ENCODE measurements at places on chromosomes 2 and 18. TPM values are rescaled to one million over a fixed set of nuclear protein-coding genes. Genes with fewer than 3 reads are reported as not detected.

Gene SLC38A11
- total RNA-seq, result not detected

Gene IMPACT
- total RNA-seq, result 66.5 TPM

Gene CPO
- not detected for total RNA-seq

DNA sequence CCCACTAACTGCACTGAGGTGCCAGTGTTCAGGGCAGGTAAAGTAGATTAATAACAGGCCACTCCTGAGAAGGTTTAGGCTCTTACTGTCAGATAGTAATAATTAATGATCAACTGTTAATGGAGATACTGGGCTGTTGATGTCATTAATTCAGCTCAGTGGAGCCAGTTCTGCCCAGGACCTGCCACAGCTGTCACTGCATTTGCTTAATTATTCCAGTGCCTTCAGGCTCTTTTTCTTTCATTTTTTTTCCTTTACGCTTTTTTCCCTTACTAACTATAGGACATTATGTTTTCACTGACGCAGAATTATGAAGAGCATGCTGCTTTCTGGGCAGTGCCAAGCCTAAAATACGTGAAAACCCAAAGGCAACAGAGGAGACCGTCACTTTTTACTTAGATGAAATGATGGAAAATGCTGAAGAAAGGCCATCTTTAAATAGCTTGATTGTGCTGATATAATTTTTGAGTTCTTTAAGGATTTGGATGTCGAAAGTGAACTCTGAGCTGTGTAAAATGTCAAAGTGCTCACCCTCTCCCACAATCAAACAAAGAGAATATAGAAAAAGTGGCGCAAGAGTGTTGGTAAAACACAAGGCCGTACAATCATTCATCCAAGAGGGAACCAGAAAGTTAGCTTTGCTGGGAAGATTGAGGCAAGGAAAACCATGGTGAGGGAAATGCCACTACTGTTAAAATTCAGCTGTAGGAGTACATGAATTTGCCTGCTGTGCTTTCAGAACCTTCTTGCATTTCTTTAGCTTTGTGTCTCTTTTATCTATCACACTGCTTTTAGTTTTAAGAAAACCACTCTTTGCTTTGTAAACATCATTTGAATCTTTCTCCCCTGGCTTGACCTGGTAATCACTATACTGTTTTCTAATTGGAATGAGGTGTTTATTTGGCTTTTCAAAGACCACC, 192.0 kb upstream of the ZEB2 start:
- no peaks in the 10 kb centered on the region for H3K27me3 ChIP-seq

Gene LINC00305
- total RNA-seq, result not detected

- no peak overlapping the region for H3K27ac ChIP-seq
- no peak overlapping the region for H3K4me3 ChIP-seq
- H3K4me1 ChIP-seq, result no peaks in the 10 kb centered on the region
- no peaks in the 10 kb centered on the region for H3K27me3 ChIP-seq
- DNase-seq, result peak; percentile 39
Observed at GRCh38 chr2:190382851-190383250, 25.3 kb upstream of the MFSD6 start.

Gene CAVIN2
- not detected for total RNA-seq

GRCh38 chr18:48326901-48327675, 82.1 kb downstream of the ZBTB7C start:
- no peak overlapping the region for H3K4me3 ChIP-seq
- no peak overlapping the region for H3K27ac ChIP-seq
- DNase-seq, result no peak
- H3K36me3 ChIP-seq, result no peaks in the 10 kb centered on the region
- H3K27me3 ChIP-seq, result no peaks in the 10 kb centered on the region

Gene SERPINB7
- not detected for total RNA-seq

Gene SPEG
- 18.4 TPM for total RNA-seq

DNA sequence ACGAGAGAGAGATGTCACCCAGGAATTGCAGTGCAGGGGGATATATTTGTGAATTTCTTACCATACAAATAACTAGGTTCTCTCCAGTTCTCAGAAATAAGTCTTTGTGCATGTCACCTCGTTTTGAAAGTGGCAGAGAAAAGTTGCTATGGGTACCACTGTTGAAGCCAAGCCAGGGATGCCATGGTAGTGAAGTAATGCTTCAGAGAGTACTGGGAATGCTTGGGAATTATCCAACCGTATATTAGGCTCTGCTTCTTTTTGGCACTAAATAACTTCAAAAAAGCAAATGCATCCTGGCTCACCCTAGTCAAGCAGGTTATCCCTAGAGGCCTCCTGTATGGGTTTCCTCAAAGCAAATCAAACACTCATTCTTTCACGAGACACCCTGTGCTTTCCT, 50.7 kb upstream of the DDX18 start:
- no peaks in the 10 kb centered on the region for H3K27me3 ChIP-seq
- no peak overlapping the region for H3K27ac ChIP-seq
- no peaks in the 10 kb centered on the region for H3K4me1 ChIP-seq

DNA sequence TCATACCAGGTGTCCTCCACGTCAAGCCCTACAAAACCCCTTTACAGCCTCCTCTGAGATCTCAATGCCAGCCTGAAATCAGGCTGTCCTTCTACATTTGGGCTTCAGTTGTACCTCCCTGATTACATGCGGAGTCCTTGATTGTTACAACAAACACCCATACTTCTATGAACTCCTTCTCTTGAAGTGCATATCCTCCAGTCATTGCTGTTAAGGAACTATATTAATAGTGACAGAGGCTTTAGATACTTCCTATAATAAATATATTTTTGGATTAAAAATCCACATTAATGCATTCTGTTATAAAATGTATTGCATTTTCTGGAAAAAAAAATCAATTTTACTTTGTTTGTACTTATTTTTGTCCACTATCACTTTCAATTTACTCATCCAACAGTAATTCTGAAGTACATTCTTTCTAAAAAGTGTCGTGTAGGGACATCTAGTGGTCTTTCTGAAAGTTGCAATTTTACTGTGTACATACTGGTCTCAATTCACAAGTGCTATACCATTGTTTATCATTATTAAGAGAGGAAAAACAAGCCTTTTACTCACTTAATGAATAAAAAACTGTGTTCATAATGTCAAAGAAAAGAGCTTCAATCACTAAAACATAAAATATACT, 316.4 kb downstream of the DSEL start:
- DNase-seq, result peak; percentile 60
- H3K27ac ChIP-seq, result no peak overlapping the region
- H3K27me3 ChIP-seq, result no peaks in the 10 kb centered on the region

GRCh38 chr2:170218456-170218855, 40.5 kb downstream of the MYO3B start:
- no peak overlapping the region for H3K4me3 ChIP-seq
- no peaks in the 10 kb centered on the region for H3K36me3 ChIP-seq
- no peak for DNase-seq
- peak overlapping the region; percentile 86 for H3K27ac ChIP-seq
- no peaks in the 10 kb centered on the region for H3K27me3 ChIP-seq
